ENCODE measurements at places on chromosomes 3 and 15.

DNA sequence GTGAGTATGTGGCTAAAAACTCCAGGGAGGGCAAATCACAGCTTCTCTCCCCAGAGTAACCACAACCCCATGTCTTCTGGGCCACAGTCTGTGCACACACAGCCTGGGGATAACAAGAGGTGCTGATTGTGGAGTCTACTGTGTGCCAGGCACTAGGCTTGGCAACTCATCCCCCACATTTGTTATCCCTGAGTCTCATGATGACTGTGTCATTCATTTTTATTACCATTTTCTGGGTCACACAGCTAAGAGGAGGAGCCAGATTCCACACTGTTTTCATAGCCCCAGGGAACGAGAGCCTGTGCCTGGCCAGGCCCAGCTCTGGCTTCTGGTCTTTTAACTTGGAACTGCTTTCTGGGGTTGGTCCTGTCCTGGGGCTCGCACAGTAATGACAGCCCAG lies 34.5 kb downstream of the ESYT3 start:
- peak; percentile 46 for DNase-seq

DNA sequence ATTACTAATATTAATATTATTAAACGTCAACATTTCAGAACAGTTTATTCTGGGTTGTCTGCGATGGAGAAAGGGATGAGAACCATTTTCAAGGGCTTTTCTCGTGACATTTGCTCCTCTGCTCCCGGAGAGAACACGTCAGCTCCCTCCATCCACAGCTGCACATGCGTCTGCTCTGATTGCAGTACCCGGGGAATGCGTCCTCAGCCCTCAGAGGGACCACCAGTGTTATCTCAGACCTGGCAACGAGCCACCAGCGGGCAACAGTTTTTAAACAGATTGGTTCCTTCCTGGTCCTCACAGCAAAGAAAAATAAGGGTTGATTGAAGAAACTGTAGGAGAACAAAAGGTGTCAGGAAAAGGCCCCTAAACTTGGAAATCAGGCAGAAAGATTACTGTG lies 202.2 kb upstream of the ADAMTS9 start:
- no peak for DNase-seq

GRCh38 chr3:35894735-35895134 lies 255.4 kb downstream of the ARPP21 start:
- no peak for DNase-seq

- no peak for DNase-seq
Observed at GRCh38 chr15:26051761-26052675, 188.9 kb upstream of the ATP10A start.

DNA sequence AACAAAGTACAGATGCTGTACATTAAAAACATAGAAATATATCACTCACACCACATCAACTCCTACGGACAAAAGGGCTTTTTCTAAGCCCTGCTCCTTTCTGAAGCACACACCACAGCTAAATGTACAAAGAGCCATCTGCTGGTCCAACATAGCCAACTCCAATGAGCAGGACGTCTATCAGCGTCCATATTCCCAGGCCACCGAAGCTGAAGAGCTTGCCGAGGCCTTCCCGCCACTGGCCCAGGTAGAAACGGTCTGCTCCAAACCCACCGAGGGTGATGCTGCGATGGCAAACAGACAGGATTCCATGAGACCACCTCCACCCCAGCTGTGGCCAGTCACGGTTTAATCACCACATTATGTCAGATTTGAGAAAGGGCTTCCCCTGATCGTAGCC lies 9.8 kb downstream of the TM2D3 start:
- no peak for DNase-seq

- no peak for DNase-seq
Observed at GRCh38 chr3:24846286-24846860, 351.7 kb upstream of the THRB start.

DNA sequence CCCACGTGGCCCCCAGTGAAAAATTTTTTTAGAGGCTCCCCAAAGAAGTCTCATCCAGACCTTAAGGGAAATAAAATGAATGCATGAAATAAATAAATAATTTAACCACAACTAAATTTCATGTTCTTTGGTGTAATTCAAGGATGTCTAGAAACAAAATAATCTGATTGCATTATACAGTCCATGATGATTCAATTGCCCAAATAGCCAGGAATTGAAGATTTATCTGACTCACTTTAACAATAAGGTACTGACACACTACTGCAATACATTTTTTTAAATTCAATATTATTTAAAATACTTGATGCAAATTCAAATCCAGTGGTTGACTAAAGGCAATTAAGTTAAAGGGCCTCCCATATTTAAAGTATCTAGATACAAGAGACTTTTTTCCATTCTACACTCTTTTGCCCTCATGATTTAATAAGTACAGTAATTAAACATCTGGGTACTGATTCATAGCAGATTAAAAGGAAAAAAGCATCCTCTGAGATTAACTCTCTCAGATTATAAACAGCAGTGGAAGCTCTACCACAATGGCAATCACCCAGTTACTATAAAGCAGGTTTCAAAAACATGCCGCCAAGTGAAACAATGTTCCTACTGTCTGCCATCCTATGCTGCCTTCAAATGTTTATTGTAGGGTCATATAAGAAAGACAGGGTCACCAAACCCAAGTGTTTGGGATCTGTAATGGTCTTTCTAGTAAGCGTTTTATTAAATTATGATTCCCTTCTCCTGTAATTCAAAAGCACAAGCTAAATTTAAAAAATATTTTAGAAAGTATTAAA lies 9.9 kb downstream of the UQCC5 start:
- no peak for DNase-seq

DNA sequence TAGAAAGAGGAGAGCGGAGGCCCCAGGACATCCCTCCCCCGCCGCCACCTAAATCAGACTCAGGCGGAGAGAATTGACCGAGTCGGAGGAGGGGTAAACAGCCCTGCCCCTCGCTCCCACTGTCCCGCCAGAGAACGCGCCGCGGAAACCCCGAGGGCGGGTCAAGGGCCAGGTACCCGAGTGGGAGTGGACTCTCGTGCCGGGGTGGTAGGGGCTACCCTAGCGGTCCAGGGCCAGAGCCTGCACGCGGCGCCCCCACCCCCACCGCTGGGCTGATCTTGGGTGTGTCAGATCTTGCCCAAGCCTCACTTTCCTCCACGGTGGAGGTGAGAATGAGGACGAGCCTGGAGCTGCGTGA lies 19.0 kb downstream of the SPATA12 start:
- no peak for DNase-seq

- DNase-seq, result no peak
Observed at GRCh38 chr3:30604093-30604492, 2.3 kb upstream of the TGFBR2 start.

- DNase-seq, result no peak
Observed at GRCh38 chr3:43148033-43148432, 42.2 kb upstream of the POMGNT2 start.

DNA sequence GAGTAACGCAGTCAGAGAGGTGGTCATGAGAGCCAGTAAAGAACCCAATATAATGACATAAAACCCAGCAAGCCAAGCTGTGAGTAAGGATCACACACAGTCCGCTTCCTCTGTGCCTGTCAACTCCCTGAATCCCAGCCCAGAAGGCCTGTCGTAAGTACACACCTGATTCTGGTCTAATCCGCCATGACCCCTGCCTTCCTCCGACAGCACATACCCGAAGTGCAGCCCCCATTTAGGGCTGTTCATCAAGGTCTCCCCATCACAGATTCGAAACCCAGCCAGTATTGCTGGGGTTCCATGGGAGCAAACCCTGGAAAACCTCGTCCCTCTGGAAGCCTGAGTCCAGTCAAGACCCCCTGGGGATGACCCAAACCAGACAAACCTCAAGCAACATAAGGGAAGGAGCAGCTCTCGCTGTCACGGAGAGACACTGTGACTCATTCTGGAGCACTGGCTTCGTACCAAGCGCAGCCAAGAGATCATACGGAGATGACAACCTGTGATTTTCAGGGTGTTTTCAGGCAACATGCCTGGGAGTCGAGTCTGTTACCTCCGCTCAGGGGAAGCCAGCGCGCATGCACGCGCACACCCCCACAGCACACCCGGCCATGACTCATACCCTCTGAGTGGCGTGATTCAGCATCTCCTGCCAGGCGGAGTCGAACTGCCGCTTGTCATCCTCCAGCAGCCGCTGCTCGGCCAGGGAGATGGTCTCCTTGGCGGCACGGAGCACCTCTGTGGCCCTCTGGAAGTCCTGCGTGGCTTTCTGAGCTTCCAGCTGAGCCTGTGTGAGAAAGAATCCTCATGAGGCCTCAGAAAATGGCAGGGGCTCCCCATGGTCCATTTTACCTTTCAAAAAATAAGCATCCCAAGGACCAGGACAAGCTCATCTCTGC lies 63.0 kb downstream of the SH3BP5 start:
- DNase-seq, result peak; percentile 88

- no peak for DNase-seq
Observed at GRCh38 chr3:170162630-170163029, 18.9 kb downstream of the PHC3 start.

DNA sequence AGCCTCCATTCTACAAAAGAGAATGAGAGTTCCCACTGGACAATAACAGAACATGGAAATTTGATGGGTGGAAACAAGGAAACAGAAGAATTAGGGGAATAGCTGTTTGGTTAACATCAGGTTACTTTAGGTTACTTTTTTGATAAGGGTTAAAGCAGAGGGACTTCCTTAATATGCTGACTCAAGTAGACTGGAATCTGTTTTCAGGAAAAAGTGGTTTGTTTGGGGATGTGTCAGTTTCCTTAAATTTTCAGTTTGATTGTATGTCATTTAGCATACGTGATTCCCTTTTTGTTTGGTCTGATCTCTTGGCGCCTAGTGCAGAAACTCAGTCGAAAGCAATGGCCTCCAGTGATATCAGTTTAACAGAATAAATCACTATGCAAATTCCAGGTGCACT lies 411.8 kb upstream of the GRM7 start:
- no peak for DNase-seq

GRCh38 chr15:85414495-85414894 lies 34.1 kb downstream of the AKAP13 start:
- DNase-seq, result no peak

- no peak for DNase-seq
Observed at GRCh38 chr3:56904552-56905215, 102.9 kb upstream of the ARHGEF3 start.

GRCh38 chr15:68768321-68768720 lies 52.4 kb downstream of the ANP32A start:
- no peak for DNase-seq

Measured in AG09309 (cell line).